ENCODE measurements at places on chromosomes 1 and 21.

GRCh38 chr1:156233426-156234127 lies 8.4 kb upstream of the BGLAP start:
- no peaks in the 10 kb centered on the region for H3K4me1 ChIP-seq
- H3K4me3 ChIP-seq: no peak overlapping the region
- peaks cover 53% of the 10 kb centered on the region for H3K36me3 ChIP-seq
- H3K27me3 ChIP-seq: no peaks in the 10 kb centered on the region

GRCh38 chr1:183052861-183053260 lies 29.6 kb downstream of the LAMC1 start:
- H3K27ac ChIP-seq: no peak overlapping the region
- no peaks in the 10 kb centered on the region for H3K36me3 ChIP-seq
- H3K27me3 ChIP-seq: no peaks in the 10 kb centered on the region
- H3K4me3 ChIP-seq: no peak overlapping the region
- no peak for DNase-seq

DNA sequence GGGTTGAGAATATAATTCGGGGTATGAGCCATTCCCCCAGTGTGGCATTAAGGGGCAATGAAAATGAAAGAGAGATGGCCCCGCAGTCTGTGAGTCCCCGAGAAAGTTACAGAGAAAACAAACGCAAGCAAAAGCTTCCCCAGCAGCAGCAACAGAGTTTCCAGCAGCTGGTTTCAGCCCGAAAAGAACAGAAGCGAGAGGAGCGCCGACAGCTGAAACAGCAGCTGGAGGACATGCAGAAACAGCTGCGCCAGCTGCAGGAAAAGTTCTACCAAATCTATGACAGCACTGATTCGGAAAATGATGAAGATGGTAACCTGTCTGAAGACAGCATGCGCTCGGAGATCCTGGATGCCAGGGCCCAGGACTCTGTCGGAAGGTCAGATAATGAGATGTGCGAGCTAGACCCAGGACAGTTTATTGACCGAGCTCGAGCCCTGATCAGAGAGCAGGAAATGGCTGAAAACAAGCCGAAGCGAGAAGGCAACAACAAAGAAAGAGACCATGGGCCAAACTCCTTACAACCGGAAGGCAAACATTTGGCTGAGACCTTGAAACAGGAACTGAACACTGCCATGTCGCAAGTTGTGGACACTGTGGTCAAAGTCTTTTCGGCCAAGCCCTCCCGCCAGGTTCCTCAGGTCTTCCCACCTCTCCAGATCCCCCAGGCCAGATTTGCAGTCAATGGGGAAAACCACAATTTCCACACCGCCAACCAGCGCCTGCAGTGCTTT lies 9.4 kb downstream of the PROX1 start:
- no peak overlapping the region for H3K27ac ChIP-seq
- peaks cover 18% of the 10 kb centered on the region for H3K27me3 ChIP-seq
- DNase-seq: no peak
- no peaks in the 10 kb centered on the region for H3K36me3 ChIP-seq

DNA sequence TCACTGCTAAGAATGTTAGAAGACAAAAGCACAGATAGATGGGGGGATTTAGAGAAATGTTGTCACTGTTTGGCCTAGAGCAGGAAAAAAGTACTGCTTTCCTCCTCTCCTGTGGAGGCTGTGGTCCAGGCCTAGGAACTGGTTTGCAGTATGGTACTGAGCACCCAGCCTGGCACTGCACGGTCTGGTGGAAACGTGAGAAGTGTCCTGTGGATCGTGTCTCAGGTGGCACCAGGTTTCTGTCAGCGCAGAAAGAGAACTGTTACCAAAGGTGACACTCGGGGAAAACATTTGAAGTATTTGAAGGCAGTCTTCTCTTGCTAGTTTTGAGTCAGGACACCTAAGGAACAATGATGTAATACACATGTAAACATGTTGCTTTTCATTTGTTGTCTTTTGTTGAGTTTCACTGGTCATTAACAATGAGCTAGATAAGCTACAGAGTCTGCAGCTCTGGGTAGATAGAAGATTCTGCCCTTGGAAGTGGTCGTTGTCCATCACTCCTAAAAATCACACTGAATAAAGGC lies 63.0 kb downstream of the B3GALNT2 start:
- no peak for DNase-seq
- H3K27ac ChIP-seq: no peak overlapping the region
- no peak overlapping the region for H3K4me3 ChIP-seq

GRCh38 chr1:197178998-197179397 lies 32.5 kb upstream of the ASPM start:
- H3K27me3 ChIP-seq: no peaks in the 10 kb centered on the region
- no peak for DNase-seq
- no peak overlapping the region for H3K27ac ChIP-seq
- H3K4me3 ChIP-seq: no peak overlapping the region
- H3K36me3 ChIP-seq: peaks cover 68% of the 10 kb centered on the region
- no peaks in the 10 kb centered on the region for H3K4me1 ChIP-seq

GRCh38 chr1:11134251-11134897 lies 34.7 kb upstream of the EXOSC10 start:
- no peak overlapping the region for H3K4me3 ChIP-seq
- DNase-seq: no peak
- H3K4me1 ChIP-seq: no peaks in the 10 kb centered on the region
- peaks cover 87% of the 10 kb centered on the region for H3K36me3 ChIP-seq
- H3K27ac ChIP-seq: no peak overlapping the region
- H3K27me3 ChIP-seq: no peaks in the 10 kb centered on the region

GRCh38 chr1:1398677-1399186 lies 403 bp downstream of the CCNL2 start:
- peak overlapping the region; percentile 94 for H3K27ac ChIP-seq
- DNase-seq: no peak
- peaks cover 22% of the 10 kb centered on the region for H3K4me1 ChIP-seq
- H3K4me3 ChIP-seq: peak overlapping the region; percentile 99
- no peaks in the 10 kb centered on the region for H3K27me3 ChIP-seq

- DNase-seq: no peak
- H3K4me3 ChIP-seq: no peak overlapping the region
- H3K36me3 ChIP-seq: no peaks in the 10 kb centered on the region
- no peaks in the 10 kb centered on the region for H3K27me3 ChIP-seq
- peaks cover 10% of the 10 kb centered on the region for H3K4me1 ChIP-seq
Measured at GRCh38 chr1:207188901-207189300, 84.9 kb downstream of the C4BPA start.

DNA sequence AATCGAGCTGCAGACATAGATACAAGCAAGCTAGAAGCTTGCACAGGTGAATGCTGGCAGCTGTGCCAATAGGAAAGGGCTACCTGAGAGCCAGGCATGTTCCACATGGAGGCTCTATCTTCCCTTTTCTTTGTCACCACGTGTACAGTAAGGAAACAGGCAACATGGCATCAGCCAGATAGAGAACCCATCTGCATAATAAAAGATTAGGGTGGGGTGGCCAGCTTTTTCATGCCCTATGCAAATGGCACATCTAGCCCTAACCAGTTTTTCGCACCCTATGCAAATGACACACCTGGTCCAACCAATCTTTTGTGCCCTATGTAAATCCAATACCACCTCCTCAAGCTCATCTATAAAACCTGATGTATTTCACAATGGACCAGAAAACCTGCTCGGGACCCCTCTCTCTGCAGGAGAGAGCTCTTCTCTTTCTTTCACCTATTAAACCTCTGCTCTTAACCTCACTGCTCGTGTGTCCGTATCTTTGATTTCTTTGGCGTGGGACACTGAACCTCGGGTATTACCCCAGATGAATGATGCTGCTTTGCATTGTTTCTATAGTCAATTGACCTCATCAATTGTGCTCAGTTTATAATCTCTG lies 93.9 kb downstream of the SLC30A10 start:
- no peak overlapping the region for H3K27ac ChIP-seq
- H3K36me3 ChIP-seq: no peaks in the 10 kb centered on the region
- H3K4me3 ChIP-seq: no peak overlapping the region
- DNase-seq: no peak
- H3K27me3 ChIP-seq: no peaks in the 10 kb centered on the region
- no peaks in the 10 kb centered on the region for H3K4me1 ChIP-seq

DNA sequence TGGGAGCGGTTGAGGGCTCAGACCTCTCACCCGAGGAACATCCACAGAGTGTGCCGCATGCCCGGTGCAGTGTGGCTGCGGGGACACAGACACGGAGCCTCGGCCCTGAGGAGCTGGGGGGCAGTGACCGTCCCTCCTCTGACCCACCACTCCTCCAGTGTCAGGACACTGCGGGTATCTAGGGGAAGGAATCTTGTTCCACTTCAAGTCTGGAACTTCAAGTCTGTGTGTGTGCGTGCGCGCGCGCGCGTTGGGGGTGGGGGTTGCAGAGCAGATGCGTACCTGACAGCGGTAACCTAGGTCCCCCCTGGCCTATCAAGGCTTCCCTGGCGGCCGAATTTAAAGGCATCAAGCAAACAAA lies 17.3 kb downstream of the PCSK9 start:
- H3K36me3 ChIP-seq: no peaks in the 10 kb centered on the region
- H3K4me3 ChIP-seq: no peak overlapping the region
- H3K27me3 ChIP-seq: no peaks in the 10 kb centered on the region
- H3K4me1 ChIP-seq: no peaks in the 10 kb centered on the region
- no peak overlapping the region for H3K27ac ChIP-seq
